CD4-positive, alpha-beta T cell treated with Interleukin-6 at 100 ng/mL for 8 hours (primary cell): ENCODE measurements at places on chromosomes 7 and 10.

GRCh38 chr7:93646538-93646937, 72.0 kb upstream of the CALCR start:
- DNase-seq: no peak

GRCh38 chr7:142542942-142543341, 206.3 kb upstream of the PRSS1 start:
- DNase-seq: no peak

GRCh38 chr7:151895631-151896031, 18.7 kb upstream of the PRKAG2 start:
- no peak for DNase-seq

DNA sequence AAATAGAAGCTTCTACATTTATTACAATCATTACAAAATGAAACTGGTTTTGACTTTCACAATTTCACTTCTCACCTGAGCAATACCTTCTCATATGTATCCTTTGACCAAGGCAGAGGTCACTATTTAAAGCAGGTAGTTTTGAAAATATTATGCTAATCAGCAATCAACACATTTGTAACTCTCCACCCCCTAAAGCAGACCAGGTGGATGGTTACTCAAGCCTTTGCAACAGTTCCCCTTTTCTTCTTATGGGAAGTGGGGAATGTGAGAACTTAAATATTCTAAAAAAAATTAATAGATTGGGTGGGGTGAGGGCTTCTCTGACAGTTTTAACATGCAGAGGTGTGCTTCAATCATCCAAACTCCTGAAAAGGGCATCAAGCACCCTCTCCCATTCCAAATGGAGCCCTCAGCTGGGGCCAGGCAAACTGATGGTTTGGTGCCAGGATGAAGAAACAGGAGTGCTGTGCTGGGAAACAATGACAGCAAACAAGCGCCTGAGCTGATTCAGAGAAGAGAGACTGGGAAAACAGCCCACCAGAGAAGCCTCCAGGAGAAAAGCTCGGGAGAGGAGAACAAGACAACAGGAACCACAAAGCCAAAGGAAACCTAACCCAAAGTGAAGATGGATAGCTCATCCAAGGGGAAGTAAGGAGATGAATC, 17.1 kb downstream of the RAPGEF5 start:
- no peak for DNase-seq

- no peak for DNase-seq
These were observed 29.9 kb downstream of the TAS2R41 start for GRCh38 chr7:143507534-143508055.

DNA sequence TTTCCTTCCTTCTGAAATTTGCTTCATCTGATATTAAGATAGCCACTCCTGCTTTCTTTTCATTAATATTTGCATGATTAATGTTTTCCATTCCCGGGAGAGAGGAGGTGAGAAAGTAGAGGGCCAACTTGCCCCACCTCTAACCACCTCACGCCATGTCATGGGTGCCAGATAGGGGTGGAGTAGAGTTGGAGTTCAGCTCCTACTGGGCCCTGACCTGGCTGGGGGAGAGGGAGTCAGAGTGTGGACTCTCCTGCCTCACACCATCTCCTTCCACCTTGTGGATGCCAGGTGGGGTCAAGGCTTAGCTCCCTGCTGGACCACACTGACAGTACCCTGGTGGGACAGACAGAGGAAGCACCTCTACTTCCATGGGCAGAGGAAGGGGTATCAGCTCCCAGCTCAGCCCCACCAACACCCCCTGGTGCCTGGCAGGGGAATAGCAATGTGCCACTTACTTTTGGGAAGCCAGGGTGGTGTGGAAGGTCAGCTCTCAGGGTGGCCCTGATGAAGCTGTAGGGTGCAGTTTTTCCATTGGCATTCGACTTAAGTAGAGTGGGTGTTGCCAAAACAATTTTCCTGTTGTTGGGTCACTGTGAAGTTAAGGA, 28.0 kb downstream of the CHST12 start:
- peak; percentile 32 for DNase-seq

- DNase-seq: no peak
These were observed 235.9 kb downstream of the KLF6 start for GRCh38 chr10:3549118-3549517.

DNA sequence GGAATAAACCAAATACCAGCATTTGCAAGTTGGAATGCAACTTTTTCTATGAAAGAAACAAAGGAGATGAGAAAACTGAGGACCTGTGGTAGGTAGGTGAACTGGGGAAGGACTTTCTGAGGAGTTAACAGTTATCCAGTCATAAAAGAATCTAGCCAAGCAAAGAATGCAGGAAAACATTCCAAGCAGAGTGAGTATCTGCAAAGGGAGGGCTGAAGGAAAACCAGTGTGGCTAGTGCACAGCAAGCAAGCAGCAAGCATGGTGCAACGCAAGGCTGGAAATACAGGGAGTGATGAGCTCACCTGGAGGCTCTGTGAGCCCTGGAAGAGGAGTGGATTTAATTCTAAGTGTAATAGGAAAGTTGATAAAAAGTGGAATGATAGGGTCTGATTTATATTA, 44.0 kb downstream of the RTKN2 start:
- DNase-seq: no peak

DNA sequence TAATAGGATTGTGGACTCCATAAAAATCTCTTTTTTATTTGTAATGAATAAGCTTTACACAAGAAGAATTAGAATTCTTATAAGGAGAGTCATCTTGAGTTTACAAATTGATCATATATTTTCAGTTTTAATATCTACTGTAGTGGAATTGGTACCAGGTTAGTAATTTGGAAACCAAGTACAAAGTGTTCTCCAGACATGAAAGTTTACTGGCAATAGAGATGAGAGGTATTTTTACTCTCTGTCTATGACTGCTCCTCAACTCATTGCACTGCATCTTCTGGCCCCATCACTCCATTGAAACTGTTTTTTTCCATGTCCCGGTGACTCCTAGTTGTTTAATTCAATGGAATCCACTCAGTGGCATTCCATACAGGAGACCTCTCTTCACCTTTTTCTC, 164.5 kb upstream of the SMIM30 start:
- no peak for DNase-seq

DNA sequence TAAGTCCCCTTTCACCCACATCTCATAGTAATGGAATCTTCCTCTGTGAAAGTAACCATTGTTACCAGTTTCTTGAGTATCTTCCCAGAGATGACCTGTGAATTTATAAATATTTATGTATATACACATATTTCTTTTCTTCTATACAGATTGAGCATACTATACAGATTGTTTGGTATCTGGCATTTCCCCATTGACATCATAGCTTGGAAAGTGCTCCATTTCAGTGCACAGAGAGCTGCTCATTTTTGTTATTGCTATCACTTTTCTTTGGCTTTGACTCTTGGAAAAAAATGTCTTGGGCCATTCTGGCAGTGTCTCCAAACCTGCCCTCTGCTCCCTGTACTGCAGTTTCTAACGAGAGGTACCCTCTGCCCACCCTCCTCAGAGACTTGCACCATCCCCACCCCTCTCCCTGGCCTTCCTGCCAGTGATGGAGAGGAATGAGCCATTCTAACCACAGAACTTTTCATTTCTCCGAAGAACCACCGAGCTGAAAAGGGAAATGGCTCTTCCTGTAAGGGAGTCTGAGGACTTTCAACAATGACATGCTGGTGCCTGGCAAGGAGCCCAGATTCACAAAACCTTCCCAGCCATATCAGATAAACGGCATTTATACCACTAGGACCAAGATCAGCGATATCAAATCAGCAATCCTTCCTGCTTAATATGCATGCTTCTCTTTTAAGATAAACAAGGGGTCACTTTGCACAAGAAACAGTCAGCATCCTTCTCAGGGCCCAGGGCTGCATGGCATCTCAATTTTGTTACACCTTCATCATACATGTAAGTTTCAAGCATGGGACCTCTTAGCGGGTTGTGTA, 19.7 kb upstream of the CCSER2 start:
- DNase-seq: peak; percentile 41

DNA sequence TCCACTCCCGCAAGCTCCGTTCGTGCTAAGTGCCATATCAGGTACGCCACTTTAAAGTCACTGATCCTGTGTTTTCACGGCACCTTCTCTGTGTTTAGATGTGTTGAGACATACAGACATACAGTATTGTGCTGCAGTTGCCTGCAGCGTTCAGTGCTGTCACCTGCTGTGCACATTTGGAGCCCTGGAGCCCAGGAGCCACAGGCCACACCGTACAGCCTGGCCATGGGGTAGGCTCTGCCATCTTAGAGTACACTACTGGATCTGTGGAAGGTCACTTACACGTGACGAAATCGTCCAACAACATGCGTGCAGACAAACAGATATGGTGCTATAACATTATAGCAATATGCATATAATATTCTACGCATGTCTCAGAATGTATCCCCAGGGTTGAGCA, 111.3 kb downstream of the ELFN1 start:
- DNase-seq: no peak

- DNase-seq: no peak
These were observed 146.7 kb upstream of the TMEM196 start for GRCh38 chr7:19920166-19920565.

- no peak for DNase-seq
These were observed 35.0 kb upstream of the CTTNBP2 start for GRCh38 chr7:117908031-117908795.

DNA sequence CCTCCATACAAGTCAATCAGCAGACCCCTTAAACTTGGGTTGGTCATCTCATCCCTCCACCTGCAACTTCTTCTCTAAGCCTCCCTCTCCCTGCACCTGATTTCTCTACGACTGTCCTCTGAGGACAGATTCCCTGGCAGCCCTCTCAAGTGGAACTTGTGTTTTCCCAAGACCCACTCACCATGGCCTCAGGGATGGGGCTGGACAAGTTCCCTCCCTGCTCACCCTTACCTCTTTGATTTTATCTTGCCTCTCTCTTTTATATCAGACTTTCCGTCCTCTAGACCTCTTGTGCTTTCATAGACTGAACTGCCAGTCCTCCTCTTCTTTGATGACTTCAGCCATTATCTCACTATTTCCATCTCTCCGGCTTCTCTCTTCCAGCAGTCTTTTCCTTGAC, 46.2 kb upstream of the ARL4A start:
- no peak for DNase-seq

DNA sequence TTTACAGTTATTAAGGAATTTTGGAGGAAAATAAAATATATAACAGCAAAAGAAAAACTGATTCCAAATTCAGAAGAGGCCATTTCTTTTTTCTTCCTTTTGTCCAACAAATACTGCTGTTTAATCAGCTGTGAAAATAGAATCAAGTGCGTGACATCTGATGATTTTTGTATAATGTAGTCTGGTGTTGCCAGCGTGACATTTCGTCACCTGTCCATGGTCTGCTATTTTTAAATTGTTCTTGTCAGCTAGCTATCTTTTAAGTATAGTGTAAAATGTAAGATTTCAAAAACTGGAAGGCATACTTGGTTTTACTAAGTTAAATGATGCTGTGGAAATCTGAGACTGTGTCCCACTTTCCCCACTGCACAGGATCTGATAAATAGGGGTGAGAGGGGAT, 105.9 kb downstream of the CPEB3 start:
- DNase-seq: no peak

DNA sequence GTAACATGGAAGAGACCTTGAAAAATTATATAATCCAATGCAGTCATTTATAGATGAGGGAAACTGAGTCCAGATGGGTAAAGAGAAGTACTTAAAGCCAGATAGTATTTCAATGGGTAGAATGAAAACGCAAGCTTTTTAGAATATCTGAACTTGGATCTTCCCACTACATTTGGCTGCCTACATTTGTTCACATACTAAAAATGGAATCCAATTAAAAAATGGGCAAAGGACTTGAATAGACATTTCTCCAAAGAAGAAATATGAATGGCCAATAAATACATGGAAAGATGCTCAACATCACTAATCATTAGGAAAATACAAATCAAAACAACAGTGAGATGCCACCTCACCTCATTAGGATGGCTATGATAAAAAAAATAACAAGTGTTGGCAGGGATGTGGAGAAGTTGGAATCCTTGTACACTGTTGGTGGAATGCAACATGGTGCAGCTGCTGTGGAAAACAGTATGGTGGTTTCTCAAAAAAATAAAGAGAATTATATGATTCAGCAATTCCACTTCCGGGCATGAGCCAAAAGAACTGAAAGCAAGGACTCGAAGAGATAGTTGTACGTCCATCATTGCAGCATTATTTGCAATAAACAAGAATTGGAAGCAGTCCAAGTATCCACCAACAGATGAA, 188.0 kb downstream of the FRMD4A start:
- DNase-seq: no peak

- no peak for DNase-seq
These were observed 22.3 kb upstream of the PLA2G12B start for GRCh38 chr10:72976886-72977285.

- DNase-seq: no peak
These were observed 29.5 kb downstream of the CTNNA3 start for GRCh38 chr10:67666416-67667034.

DNA sequence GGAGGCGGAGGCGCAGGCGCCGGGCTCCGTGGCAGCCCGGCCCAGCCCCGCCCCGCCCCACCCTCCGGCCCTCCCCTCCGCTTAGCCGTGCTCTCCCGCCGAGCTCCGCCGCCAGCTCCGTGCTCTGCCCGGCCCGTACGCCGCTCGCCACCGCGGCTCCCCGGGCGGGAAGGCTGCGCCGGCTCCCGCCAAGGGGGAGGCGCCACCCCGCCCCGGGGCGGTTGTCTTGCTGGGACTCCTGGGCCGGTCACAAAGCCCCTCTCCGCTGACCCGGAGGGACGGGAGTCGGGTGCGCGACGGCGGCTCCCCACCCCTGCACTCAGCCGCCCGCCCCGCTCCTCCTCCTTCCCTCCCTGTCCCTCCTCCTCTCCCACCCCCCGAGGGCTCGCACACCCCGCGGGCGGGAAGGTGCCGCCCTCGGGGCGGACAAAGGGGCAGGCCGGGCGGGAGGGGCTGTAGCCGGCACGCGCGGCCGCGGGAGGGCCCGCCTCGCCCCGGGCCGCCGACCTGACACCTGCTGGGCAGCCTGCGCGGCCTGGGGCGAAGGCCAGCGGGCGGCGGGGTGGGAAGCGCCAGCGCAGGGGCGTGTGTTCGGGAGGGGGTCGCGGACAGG, 11.5 kb upstream of the SP8 start:
- no peak for DNase-seq

DNA sequence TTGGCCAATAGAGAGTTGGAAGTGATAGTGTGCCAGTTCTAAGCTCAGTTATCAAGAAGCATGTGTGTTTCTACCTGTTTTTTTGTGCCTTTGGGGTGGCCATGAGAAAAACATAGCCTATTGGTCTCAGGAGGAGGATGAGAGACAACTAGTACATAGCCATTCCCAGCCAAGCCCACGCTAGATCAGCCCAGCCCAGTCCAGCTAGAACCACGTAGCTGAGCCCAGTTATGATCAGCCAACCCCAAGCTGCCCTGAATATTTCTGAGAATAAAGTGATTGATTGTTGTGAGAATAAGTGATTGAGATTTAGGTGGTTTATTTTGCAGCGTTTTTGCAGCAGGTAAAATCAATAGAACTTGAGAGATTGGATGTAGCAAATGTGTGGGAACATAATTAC, 15.9 kb downstream of the SORCS3 start:
- no peak for DNase-seq
